ENCODE measurements at places on chromosomes 12 and 14.

GRCh38 chr14:56862836-56863235 lies 52.6 kb upstream of the OTX2 start:
- no peak for DNase-seq

GRCh38 chr12:120406069-120406468 lies 31.8 kb upstream of the COX6A1 start:
- no peak for DNase-seq

GRCh38 chr14:75310295-75311111 lies 31.9 kb downstream of the FOS start:
- DNase-seq, result no peak

DNA sequence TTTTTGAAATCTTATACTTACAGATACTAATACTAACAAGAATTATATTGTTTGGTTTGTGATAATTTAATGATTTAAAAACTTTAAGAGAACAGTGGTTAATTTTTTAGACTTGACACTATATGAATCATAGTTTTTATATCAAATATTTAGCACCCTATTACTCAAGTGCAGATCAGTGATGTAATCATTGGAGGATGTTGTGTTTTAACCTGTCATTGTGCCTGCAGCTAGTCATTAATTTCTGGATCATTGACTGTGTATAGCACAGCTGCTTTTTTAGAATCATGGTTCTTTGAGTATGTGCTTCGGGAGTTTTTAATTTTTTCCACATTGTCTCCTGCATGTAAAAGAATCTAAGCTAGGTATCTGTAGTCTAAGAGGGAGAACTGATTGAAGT lies 17.3 kb downstream of the ARID4A start:
- DNase-seq, result no peak
